ENCODE measurements at places on chromosomes 3 and 15. TPM values are rescaled to one million over a fixed set of nuclear protein-coding genes. Genes with fewer than 3 reads are reported as not detected.

- DNase-seq: no peak
These were observed 216.9 kb downstream of the LRTM1 start for GRCh38 chr3:54710954-54711353.

Gene KY
- total RNA-seq: 9.1 TPM

DNA sequence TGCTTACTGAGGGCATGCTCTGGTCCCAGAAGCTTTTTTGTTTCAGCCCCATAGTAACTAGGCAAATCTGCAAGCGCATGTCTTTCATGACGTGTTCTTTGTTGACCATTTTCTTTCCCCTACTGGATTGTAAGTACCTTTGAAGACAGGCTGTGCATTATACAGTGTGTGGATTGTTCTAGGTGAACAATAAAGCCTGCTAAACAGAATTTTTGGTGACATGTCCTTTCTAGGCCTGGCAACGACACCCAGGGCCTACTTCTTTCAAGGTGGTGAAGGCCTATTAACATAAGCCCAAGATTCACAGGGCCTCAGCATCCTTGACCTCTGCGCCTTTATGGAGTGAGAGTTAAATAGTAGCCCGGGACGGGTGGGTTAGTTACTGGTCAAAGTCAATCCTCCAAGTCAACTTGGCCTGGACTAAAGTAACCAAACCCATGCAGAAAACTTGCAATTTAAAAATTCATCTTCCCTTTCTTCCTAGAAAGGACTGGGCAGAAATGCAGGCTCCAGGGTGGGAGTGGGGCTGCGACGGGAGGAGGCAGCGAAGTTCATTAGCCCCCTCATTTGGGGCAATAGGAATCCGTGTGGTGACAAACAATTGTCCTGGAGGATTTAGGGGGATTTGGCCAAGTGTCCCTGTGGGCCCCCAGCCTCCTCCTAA, 37.6 kb upstream of the TRIM71 start:
- no peak for DNase-seq

GRCh38 chr3:131658115-131658514, 155.3 kb upstream of the MRPL3 start:
- DNase-seq: no peak

Gene MYL3
- not detected for total RNA-seq

- DNase-seq: no peak
These were observed 62.3 kb downstream of the ADAMTS17 start for GRCh38 chr15:100279446-100279845.

GRCh38 chr3:182585532-182586150, 207.7 kb upstream of the ATP11B start:
- no peak for DNase-seq
